ENCODE measurements at places on chromosomes 13 and 19. TPM values are rescaled to one million over a fixed set of nuclear protein-coding genes. Genes with fewer than 3 reads are reported as not detected.

- no peak for DNase-seq
Measured at GRCh38 chr19:48953141-48953540, 1.5 kb upstream of the BAX start.

GRCh38 chr13:58598241-58598640 is 966.7 kb downstream of the PCDH17 start:
- no peak for DNase-seq

DNA sequence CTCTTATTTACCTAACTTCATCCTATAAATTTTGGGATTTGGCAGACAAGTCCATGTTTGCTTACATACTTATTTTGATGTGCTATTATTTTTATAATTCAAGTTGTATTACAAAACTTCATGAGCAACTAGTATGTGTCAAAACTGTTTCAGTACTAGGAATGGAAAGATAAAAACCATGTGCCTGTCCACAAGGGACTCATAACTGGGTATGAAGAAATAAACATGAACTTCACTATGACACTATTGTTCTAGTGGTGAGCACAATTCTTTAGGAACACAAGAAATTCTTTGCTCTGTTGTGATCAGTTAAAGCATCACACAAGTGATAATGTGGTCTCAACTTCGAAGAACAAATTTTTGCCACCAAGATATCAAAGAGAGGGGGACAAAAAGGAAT is 97.5 kb upstream of the FBXL3 start:
- no peak for DNase-seq

The MIA gene
- total RNA-seq = 5.0 TPM

Data from prostate gland (tissue), 2 donors.